ENCODE measurements at places on chromosomes 3 and 15.

DNA sequence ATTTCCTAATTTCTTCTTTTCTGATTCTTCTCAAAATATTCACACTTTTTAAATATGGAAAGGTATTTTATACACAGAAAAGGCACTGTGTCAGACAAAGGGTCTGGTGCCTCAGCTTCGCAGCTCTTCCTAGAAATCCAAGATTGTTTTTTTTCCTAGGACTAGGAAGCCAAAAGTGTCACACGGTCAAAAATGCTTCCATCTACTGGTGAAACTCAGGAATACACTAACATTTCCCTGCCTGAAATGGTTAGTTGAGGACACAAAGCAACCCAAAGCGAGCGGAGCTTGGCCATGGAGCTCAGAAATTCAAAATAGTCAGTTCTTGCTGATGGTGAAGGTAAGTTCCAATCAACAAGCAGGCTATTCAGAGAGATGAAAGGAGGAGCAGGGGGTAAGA is 426.5 kb upstream of the RASGRP1 start:
- no peaks in the 10 kb centered on the region for H3K4me1 ChIP-seq
- no peaks in the 10 kb centered on the region for H3K36me3 ChIP-seq
- H3K27ac ChIP-seq = no peak overlapping the region
- no peak for DNase-seq

DNA sequence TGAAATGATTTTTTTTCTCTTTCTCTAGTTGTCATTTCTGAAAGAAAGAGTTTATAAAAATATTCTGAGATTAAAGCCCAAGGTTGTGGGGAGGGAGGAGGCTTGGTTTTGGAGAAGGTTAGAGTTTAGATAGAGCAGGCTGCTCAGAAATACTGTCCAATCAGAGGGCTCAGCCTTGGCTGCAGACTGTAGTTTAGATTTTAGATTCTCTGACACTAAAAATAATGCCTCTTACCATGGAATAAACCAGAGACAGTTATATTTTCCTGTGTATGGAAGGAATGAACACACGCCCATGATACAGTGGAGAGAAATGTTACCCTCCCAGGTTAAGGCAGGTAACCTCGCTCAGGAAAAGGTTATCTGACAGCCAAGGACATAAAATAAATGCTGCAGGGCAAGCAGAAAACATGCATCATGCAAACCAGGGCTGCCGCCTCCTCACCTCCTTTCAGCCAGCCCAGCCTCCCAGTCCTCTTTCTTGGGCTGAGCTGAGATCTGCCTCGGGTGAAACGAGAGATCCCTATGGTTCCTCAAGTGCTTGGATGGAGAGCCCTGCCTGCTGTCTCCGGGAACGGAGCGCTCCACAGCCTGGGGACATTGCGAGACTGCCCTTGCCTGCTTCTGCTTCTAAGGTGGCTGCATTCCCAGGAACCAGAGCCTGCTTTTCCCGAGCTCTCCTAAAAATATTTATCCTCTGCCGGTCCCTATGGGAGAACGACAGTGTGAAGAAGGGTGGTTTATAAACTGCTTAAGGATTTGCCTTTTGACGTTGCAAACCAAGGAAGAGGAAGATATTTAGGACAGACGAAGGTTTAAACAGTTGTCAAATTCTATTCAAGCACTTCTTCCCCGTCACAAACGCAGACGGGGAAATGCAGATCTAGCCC is 848 bp downstream of the NCEH1 start:
- H3K27me3 ChIP-seq = no peaks in the 10 kb centered on the region
- H3K4me1 ChIP-seq = peaks cover 33% of the 10 kb centered on the region
- DNase-seq = no peak

GRCh38 chr3:72269475-72269874 is 484.5 kb upstream of the PROK2 start:
- peaks cover 31% of the 10 kb centered on the region for H3K27me3 ChIP-seq
- no peaks in the 10 kb centered on the region for H3K4me1 ChIP-seq
- no peak for DNase-seq
- H3K4me3 ChIP-seq = no peak overlapping the region
- no peak overlapping the region for H3K27ac ChIP-seq

DNA sequence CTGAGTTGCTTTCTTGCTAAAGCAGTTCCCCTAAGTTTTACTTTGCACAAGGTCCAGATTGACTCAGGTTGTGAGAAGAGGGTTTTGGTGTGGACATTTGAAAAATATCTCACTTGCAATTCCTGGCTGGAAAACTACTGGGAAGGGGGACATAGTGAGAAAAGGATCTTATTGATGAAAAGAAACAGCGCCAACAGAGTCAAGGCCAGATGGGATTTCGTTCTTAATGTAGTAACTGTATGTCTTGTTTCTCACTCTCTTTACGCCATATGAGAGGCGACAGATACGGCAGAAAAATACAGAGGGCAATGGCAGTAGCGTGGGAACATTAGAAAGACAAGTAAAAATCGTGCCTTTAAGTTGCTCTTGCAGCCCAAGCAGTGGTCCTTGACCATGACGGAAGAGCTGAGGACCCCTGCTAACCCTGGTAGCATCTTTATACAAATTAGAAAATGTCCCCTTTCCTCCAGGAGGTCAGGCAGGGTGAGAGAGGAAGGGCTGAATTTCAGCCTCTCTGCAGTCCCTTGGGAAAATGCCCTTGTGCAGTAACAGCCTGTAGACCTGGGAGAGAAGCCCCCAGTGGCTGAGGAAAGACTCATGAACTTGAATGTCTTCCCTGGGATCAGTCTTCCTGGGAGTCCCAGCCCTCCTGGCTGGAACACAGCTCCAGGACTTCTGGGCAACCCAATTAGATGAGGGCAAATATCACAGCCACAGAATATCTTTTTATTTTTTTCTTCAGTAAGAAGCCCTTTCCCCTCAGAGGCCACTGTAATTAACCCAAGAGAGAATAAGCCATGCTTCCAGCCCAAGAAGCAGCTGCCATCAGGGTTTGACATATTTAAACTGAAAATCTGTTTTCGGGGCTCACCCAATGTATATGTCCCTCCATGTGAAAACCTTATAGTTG is 113.4 kb downstream of the CD47 start:
- H3K36me3 ChIP-seq = no peaks in the 10 kb centered on the region
- H3K27ac ChIP-seq = no peak overlapping the region
- H3K4me1 ChIP-seq = peaks cover 40% of the 10 kb centered on the region

DNA sequence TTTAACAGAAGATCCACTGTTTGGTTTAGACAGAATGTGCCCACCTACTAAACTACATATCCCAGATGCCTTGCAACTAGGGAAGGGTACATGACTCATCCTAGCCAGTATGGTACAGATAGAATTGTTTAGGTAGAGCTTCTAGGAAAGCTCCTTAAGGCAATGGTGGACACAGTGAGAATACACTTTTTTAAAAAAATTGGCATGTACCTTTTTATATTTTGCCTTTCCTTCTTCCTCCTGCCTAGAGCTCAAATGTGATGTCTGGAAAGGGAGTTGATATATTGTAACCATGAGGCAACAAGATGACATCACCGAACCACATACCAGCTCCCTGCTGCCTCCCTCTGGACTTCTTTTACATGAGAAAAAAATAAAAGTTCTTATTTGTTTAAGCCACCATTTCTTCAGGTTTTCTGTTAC is 14.4 kb upstream of the C3orf80 start:
- no peak overlapping the region for H3K4me3 ChIP-seq
- no peaks in the 10 kb centered on the region for H3K36me3 ChIP-seq
- H3K27ac ChIP-seq = no peak overlapping the region
